ENCODE measurements at places on chromosomes 11 and 22. TPM values are rescaled to one million over a fixed set of nuclear protein-coding genes. Genes with fewer than 3 reads are reported as not detected.

DNA sequence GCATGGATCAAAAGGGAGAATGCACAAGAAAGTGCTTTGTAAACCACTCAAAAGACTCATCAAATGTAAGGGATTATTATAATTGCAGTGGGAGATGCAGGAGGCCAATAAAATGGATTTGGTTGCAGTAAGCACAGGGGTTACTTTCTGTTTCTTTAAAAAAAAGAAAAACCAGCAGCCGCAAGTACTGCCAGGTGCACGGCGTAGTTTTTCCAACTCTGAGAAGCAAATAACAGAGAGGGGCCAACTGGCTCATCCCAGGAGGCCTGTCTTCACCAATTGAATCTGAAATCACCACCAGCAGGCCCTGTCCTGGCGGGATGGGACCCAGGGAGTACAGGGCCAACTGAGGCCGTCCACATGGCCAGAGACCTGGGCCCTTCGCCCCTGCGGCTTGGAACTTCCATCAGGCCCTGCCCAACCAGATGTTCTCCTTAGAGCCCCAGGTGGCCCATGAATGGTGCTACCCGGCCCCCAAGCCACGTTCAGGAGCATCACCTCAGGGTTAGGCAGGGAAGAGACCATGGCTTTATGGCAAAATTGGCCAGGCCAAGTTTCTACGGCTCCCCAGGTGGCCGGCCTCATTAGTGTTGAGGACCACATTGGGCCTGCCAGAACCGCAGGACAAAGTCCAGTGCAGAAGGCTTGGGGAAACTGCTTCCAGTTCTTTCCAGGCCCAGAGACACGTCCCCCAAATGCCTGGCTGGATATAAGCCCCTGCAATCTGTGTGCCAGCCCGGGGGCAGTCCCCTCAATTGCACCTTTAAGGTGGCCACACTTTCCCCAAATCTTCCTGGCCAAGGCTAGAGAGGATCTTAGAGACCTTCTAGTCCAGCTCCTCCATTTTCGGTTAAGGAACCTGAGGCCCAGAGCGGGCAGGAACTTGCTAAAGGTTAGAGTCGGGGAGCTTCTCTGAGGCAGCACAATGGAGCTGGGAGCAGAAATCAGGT lies 61.7 kb downstream of the CHRDL2 start:
- no peak overlapping the region for H3K27ac ChIP-seq
- H3K27me3 ChIP-seq, result no peaks in the 10 kb centered on the region
- peaks cover 4% of the 10 kb centered on the region for H3K4me1 ChIP-seq
- H3K36me3 ChIP-seq, result no peaks in the 10 kb centered on the region
- H3K4me3 ChIP-seq, result no peak overlapping the region

GRCh38 chr11:94882931-94883330 lies 90.4 kb downstream of the CWC15 start:
- no peaks in the 10 kb centered on the region for H3K4me1 ChIP-seq
- H3K4me3 ChIP-seq, result no peak overlapping the region
- H3K27ac ChIP-seq, result no peak overlapping the region
- no peak for DNase-seq

- DNase-seq, result no peak
- H3K27ac ChIP-seq, result no peak within 1 kb of the TSS
- H3K27me3 ChIP-seq, result no peaks in the 10 kb centered on the region
- no peaks in the 10 kb centered on the region for H3K4me1 ChIP-seq
- no peaks in the 10 kb centered on the region for H3K36me3 ChIP-seq
These were observed at the start of gene CTSF for GRCh38 chr11:66568124-66568916. TSS of gene CTSF (minus strand) at chr11:66568606. CDS start at chr11:66568486, 120 bp downstream.

- no peaks in the 10 kb centered on the region for H3K27me3 ChIP-seq
- no peak overlapping the region for H3K4me3 ChIP-seq
- no peak overlapping the region for H3K27ac ChIP-seq
- no peak for DNase-seq
These were observed 326.4 kb downstream of the LRRC4C start for GRCh38 chr11:41133023-41133422.

PRODH gene
- 27.9 TPM for total RNA-seq

- H3K36me3 ChIP-seq, result no peaks in the 10 kb centered on the region
- no peak overlapping the region for H3K27ac ChIP-seq
- peaks cover 3% of the 10 kb centered on the region for H3K27me3 ChIP-seq
- peaks cover 13% of the 10 kb centered on the region for H3K4me1 ChIP-seq
- no peak overlapping the region for H3K4me3 ChIP-seq
These were observed 3.0 kb downstream of the ME3 start for GRCh38 chr11:86669424-86669823.

GRCh38 chr22:26476705-26477340 lies 6.8 kb downstream of the HPS4 start:
- no peak overlapping the region for H3K4me3 ChIP-seq
- peaks cover 14% of the 10 kb centered on the region for H3K4me1 ChIP-seq
- H3K27ac ChIP-seq, result no peak overlapping the region
- H3K36me3 ChIP-seq, result peaks cover 3% of the 10 kb centered on the region
- no peaks in the 10 kb centered on the region for H3K27me3 ChIP-seq

RAG1 gene
- total RNA-seq, result 1.2 TPM

KDM4E gene
- not detected for total RNA-seq

- no peak overlapping the region for H3K27ac ChIP-seq
- H3K4me1 ChIP-seq, result no peaks in the 10 kb centered on the region
These were observed 196.9 kb downstream of the CSNK2A3 start for GRCh38 chr11:11155962-11156815.

DNA sequence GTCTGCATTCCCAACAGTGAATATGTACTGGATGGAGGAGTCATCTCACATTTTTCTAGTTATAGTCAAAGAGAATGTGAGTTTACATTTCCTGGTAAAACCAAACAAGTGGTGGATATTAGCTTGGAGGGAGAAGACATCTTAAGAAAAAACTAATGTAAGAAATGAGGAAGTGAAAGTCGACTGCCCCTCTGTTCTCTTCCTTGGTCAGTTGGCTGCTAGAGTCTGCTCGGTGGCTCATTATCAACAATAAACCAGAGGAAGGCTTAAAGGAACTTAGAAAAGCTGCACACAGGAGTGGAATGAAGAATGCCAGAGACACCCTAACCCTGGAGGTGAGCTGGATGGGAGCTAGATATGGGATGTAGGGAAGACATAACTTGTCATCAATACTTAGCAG lies 5.8 kb downstream of the SLC22A9 start:
- no peaks in the 10 kb centered on the region for H3K27me3 ChIP-seq
- H3K4me3 ChIP-seq, result no peak overlapping the region
- no peak for DNase-seq
- no peak overlapping the region for H3K27ac ChIP-seq

DNA sequence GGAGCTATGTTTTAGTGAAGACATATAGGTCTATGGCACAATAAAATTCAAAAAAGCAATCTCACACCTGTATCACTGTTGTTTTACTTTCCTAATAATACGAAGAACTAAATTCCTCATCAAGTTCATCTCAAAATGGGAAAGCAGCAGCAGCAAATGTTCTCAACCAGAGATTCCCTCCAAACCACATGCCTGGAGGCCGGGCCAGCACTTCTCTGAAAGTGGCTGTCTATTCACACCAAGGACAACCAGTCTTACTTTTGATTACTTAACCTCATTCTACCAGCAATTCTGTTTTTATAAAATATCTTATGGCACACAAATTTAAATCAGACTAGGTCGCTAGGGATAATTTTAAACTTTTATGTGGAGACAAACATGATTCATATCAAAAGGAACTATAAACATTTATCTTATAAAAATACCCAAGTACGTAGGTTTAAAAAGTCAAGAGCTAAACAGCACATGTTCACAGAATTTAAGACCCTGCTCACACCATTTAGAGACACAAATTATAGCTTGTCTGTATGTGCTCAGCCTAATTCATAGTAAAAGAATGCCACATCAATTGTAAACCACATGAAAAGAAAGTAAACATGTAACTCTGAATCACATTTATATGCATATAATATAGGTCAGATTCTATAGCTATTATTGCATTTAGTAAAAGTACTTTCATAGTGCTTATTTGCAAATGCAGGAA lies 46.1 kb downstream of the RRAS2 start:
- H3K4me1 ChIP-seq, result peaks cover 32% of the 10 kb centered on the region

BDNF gene
- total RNA-seq, result 8.8 TPM

GRCh38 chr22:29524442-29525191 lies 28.9 kb downstream of the THOC5 start:
- no peaks in the 10 kb centered on the region for H3K36me3 ChIP-seq
- no peak overlapping the region for H3K4me3 ChIP-seq
- no peaks in the 10 kb centered on the region for H3K27me3 ChIP-seq
- H3K27ac ChIP-seq, result no peak overlapping the region
- no peaks in the 10 kb centered on the region for H3K4me1 ChIP-seq
- DNase-seq, result peak; percentile 29

GRCh38 chr11:27153136-27153535 lies 112.5 kb downstream of the BBOX1 start:
- H3K27ac ChIP-seq, result no peak overlapping the region
- no peak overlapping the region for H3K4me3 ChIP-seq
- H3K4me1 ChIP-seq, result no peaks in the 10 kb centered on the region
- no peak for DNase-seq

OR4D5 gene
- 0.77 TPM for total RNA-seq

DNA sequence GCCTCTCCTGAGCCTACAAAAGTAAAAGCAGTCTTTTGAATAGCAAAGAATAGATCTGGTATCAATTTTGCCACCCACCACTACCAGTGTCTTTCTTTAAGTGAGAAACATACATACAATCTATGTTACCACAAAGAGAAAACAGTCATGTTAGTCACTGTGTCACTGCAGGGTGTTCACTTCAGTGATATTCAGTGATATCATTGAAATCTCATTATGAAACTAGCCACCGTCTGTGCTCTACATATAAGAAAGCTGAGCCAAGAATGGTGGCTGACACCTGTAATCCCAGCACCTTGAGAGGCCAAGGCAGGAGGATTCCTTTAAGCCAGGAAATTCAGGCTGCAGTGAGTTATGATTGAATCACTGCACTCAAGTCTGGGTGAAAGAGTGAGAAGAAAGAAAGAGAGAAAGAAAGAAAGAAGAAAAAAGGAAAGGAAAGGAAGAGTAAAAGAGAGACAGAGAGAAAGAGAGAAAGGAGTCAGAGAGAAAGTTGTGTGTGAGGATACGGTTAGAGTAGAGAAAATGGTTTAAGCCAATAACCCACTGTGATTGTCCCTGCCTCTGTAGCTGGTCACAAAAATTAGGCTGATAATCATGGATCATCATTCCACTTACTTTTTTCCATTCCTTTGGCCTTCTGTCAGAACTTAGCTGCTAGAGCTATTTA lies 847.1 kb downstream of the FAM181B start:
- DNase-seq, result no peak
- no peak overlapping the region for H3K27ac ChIP-seq
- no peaks in the 10 kb centered on the region for H3K4me1 ChIP-seq
- no peaks in the 10 kb centered on the region for H3K27me3 ChIP-seq
- no peaks in the 10 kb centered on the region for H3K36me3 ChIP-seq
- H3K4me3 ChIP-seq, result no peak overlapping the region

DNA sequence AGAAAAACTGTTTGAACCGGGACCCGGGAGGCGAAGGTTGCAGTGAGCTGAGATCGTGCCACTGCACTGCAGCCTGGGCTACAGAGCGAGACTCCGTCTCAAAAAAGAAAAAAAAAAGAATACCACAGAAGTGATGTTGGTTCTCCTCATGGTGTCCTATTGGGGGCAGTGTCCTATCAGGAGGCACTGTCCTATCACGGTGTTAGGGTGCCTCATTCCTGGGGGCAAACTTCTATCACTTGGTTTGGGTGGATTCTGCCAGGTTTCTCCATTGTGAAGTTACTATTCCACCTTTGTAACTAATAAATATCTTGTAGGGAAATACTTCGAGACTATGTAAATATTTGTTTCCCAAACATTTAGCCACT lies 19.6 kb downstream of the PRR14L start:
- no peak overlapping the region for H3K4me3 ChIP-seq
- no peaks in the 10 kb centered on the region for H3K27me3 ChIP-seq
- peaks cover 13% of the 10 kb centered on the region for H3K4me1 ChIP-seq
- no peaks in the 10 kb centered on the region for H3K36me3 ChIP-seq

LARGE2 gene
- total RNA-seq, result 4.3 TPM

- no peak overlapping the region for H3K27ac ChIP-seq
- H3K4me1 ChIP-seq, result peaks cover 10% of the 10 kb centered on the region
- H3K4me3 ChIP-seq, result no peak overlapping the region
- DNase-seq, result no peak
- no peaks in the 10 kb centered on the region for H3K36me3 ChIP-seq
These were observed 31.0 kb downstream of the SYT7 start for GRCh38 chr11:61549662-61550568.

- peaks cover 18% of the 10 kb centered on the region for H3K4me1 ChIP-seq
- peak overlapping the region; percentile 66 for H3K27ac ChIP-seq
- no peaks in the 10 kb centered on the region for H3K36me3 ChIP-seq
- peak; percentile 95 for DNase-seq
- peak overlapping the region; percentile 37 for H3K4me3 ChIP-seq
These were observed 124.7 kb upstream of the C11orf58 start for GRCh38 chr11:16613512-16614381.

GRCh38 chr11:66391322-66391721 lies 19.8 kb upstream of the SLC29A2 start:
- H3K27ac ChIP-seq, result no peak overlapping the region
- DNase-seq, result no peak
- peaks cover 3% of the 10 kb centered on the region for H3K27me3 ChIP-seq
- no peaks in the 10 kb centered on the region for H3K36me3 ChIP-seq
- no peak overlapping the region for H3K4me3 ChIP-seq
- no peaks in the 10 kb centered on the region for H3K4me1 ChIP-seq

- no peak overlapping the region for H3K27ac ChIP-seq
- peak; percentile 46 for DNase-seq
- no peak overlapping the region for H3K4me3 ChIP-seq
- no peaks in the 10 kb centered on the region for H3K27me3 ChIP-seq
- H3K36me3 ChIP-seq, result no peaks in the 10 kb centered on the region
- no peaks in the 10 kb centered on the region for H3K4me1 ChIP-seq
These were observed 69.9 kb upstream of the RTL6 start for GRCh38 chr22:44567846-44568493.

- no peaks in the 10 kb centered on the region for H3K4me1 ChIP-seq
- no peak overlapping the region for H3K27ac ChIP-seq
- DNase-seq, result no peak
- H3K27me3 ChIP-seq, result no peaks in the 10 kb centered on the region
These were observed 315.7 kb upstream of the C11orf87 start for GRCh38 chr11:109106151-109106906.

GRCh38 chr22:33678523-33678922 lies 241.8 kb downstream of the LARGE1 start:
- H3K4me3 ChIP-seq, result no peak overlapping the region
- no peaks in the 10 kb centered on the region for H3K36me3 ChIP-seq
- H3K27me3 ChIP-seq, result no peaks in the 10 kb centered on the region
- no peaks in the 10 kb centered on the region for H3K4me1 ChIP-seq
- no peak for DNase-seq
- no peak overlapping the region for H3K27ac ChIP-seq

GRCh38 chr11:129210831-129211181 lies 18.7 kb upstream of the ARHGAP32 start:
- no peak for DNase-seq
- no peak overlapping the region for H3K4me3 ChIP-seq
- H3K27me3 ChIP-seq, result no peaks in the 10 kb centered on the region
- H3K4me1 ChIP-seq, result no peaks in the 10 kb centered on the region
- no peaks in the 10 kb centered on the region for H3K36me3 ChIP-seq
- no peak overlapping the region for H3K27ac ChIP-seq
